Hindlimb muscle (tissue), 1 donor: ENCODE measurements at places on chromosomes 5 and 9. TPM values are rescaled to one million over a fixed set of nuclear protein-coding genes. Genes with fewer than 3 reads are reported as not detected.

- DNase-seq: no peak
These were observed 91.8 kb downstream of the PDE8B start for GRCh38 chr5:77302247-77302646.

GRCh38 chr9:4034404-4034803 is 265.5 kb downstream of the GLIS3 start:
- DNase-seq: no peak

DNA sequence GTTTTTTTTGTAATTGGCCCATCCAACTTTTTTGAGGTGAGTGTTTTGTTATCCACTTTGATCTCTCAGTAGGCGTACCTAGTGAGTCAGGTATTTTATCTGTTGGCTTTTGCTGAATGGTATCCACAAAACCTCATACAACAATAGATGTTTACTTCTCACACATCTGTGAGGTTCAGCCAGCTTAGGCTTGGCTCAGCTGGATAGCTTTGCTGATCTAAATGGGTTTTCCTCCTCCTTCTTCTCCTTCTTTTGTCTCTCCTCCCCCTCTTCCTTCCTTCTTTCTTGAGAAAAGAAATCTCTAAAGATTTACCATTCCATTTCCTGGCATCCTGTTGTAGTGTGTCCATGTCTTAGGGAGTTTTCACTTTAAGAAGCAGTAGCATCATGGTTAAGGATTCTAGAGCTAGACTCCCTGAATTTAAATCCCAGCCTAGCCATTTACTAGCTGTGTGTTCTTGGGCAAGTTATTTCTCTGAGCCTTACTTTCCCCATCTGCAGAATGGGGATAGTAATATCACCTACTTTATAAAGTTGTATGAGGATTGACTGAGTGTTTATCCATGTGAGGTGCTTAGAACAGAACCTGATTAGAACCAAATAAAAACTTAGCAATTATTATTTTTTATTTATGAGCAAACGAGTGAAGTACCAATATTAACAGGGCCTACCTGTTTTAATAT is 126.3 kb downstream of the ARHGAP26 start:
- no peak for DNase-seq

DNA sequence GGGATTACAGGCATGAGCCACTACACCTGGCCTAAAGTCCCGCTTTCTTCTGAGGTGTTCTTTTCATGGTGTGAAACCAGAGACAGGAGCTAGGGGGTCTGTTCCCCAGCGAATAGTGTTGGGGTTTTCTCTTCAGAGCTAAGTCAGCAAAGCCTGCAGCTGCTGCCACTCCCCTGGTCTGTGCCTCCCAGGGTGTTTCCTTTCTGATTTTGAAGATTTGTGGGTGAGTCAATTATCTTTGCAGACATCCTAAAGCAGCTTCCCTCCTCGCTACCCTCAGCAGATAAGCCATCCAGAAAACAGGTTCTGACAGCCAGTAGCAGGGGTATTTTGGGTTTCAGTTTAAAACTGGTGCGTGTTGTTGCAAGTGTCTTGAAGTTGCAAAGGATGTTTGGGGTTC is 72.0 kb upstream of the IQGAP2 start:
- no peak for DNase-seq

DNA sequence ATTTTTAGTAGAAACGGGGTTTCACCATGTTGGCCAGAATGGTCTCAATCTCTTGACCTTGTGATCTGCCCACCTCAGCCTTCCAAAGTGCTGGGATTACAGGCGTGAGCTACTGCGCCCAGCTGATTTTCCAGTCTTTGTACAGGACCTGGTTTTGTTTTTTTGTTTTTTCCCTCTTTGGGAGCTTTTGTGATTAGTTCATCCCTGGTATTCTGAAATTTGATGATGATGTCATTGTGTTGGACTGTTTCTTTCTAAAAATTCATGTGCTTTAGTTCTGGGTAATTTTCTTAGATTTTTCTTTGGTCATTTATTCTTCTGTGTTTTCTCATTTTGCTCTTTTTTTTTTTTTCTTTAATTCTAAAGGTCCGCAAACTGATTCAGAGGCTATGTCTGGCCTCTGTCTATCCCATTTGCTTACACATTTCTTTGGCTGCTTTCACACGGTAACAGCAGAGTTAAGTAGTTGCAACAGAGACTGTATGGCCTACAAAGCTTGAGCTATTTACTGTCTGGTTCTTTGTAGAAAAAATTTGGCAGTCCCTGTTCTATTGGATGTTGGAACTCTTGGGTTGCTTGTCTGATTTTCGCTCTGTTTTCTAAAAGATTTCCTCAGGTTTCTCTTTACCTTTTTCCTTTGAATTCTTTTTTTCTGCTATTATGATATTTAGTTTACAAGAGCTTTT is 24.8 kb downstream of the STX17 start:
- DNase-seq: no peak

- no peak for DNase-seq
These were observed 56.1 kb downstream of the SHB start for GRCh38 chr9:38012767-38013450.

GRCh38 chr5:91176288-91177016 is 206.7 kb downstream of the ARRDC3 start:
- DNase-seq: no peak

GRCh38 chr9:136700959-136701667 is 11.3 kb upstream of the DIPK1B start:
- no peak for DNase-seq

- no peak for DNase-seq
These were observed 49.6 kb downstream of the EFNA5 start for GRCh38 chr5:107621089-107621488.

DNA sequence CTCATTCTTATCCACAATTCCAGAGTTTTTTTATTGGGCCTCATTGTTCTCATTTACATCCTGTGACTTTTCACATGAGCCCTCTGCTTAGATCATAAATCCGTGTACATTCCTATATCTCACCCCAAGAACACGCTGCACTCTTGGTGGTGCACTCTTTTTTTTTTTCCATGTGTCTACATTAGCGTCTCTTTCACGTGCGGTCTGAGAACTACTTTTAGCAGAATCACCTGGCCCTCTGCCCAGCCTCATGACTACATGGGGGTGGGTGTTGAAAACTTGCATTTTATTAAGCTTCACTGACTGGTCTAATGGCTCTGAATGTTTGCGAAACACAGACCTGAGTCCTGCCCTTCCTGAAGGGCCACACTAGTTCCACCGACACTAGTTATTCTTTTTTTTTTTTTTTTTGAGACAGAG is 18.6 kb downstream of the C9orf57 start:
- peak; percentile 45 for DNase-seq

DNA sequence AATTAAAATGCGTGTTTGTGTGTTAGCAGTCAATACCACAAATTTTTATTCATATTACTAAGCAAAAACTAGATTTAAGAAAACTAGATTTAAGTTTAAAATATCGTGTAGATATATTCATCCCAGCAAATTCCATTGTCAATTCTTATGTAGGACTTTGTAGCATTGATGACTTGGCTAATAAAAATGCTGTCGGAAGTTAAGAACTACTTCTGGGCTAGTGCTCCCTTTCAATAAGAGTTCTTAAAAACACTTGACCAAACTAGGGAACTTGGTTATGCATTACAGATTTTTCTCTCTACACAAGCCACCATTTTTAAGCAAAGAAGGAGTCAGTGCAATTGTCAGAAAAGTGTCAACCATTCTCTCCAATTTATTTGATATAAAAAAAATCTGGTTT is 68.7 kb upstream of the RAD23B start:
- DNase-seq: no peak

GRCh38 chr5:146967646-146968045 is 89.1 kb upstream of the PPP2R2B start:
- DNase-seq: no peak

DNA sequence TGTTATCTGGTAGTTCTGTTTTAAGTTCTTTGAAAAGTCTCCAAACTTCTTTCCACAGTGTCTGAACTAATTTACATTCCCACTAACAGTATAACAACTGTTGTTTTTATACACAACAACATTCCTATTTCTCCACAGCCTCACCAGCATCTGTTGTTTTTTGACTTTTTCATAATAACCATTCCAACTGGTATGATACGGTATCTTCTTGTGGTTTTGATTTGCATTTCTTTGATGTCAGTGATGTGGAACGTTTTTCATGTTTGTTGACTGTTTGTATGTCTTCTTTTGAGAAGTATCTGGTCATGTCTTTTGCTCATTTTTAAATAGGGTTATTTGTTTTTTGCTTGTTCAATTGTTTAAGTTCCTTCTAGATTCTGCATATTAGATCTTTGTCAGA is 12.6 kb upstream of the GRAMD2B start:
- no peak for DNase-seq

DNA sequence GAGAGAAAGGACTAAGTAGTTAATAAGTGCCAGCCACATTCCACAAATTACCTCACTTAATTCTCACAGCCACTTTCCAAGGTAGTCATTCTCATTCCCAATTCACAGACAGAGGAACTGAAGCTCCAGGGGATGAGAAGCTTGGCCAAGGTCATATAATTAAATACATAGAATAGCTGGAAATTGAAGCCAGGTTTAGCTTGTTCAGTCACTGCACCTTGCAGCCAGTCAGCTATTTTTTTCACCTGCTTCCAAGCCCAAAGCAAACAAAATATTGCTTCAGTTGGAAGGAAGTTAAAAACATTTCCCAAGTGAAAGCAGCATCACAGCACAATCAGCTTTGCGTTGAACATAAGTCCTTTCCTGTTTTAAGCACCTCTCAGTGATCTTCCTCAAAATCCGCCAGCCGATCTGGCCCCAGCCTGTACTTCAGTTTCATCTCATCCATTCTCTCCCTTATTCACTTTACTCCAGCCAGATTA is 4.8 kb downstream of the ALDH1A1 start:
- DNase-seq: no peak

- no peak for DNase-seq
These were observed 478.0 kb downstream of the BRINP1 start for GRCh38 chr9:118891213-118891612.

GRCh38 chr5:139126711-139127111 is 71.5 kb downstream of the SIL1 start:
- no peak for DNase-seq

- no peak for DNase-seq
These were observed 23.1 kb upstream of the TARS1 start for GRCh38 chr5:33417632-33418031.

DNA sequence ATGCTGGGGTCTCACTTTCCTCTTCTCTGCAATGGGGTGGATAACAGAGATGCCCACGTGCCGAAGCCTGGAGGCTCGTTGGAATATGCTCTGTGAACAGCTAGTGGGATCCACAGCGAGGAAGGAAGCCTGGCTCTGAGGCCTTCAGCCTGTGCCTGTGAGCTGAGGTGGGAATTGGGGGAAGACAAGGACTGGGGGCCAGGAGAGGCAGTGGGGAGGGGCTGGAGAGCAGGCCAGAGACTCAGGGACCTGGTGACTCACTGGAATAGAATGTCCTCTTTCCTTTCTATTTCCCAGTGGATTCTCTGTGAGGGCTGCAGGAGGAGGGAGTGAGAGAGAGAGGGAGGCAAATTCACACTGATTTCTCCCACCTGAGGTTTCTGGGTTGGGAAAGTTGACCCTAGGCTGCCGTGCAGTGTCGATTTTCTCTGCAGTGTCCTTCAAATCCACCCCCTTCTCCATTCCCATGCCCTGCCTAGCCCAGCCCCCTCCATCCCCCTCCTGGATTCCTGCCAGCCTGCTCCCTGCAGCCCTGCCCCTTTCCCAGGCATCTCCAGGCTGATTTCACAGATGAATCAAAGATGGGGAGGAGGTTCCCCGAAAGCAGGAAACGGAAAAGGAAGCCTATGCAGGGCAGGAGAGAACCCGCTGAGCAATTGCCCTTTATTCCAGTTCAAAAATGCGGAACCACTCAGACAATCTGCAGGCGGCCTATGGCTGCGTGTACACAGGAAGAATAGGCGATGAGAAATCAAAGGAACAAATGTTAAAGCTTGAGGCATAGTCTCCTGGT is 1.4 kb upstream of the SPAAR start:
- peak; percentile 86 for DNase-seq

The DAPK1 gene
- polyA plus RNA-seq: 25.5 TPM

The TMEM252 gene
- 1.8 TPM for polyA plus RNA-seq

The FGF18 gene
- polyA plus RNA-seq: 14.4 TPM

The NOXA1 gene
- 4.2 TPM for polyA plus RNA-seq

The MLANA gene
- polyA plus RNA-seq: 1.4 TPM

The LCN1 gene
- not detected for polyA plus RNA-seq

The GNAQ gene
- polyA plus RNA-seq: 29.4 TPM

The TNC gene
- 23.0 TPM for polyA plus RNA-seq

The PDCD1LG2 gene
- 1.5 TPM for polyA plus RNA-seq
